ENCODE measurements at places on chromosomes 5 and 9. TPM values are rescaled to one million over a fixed set of nuclear protein-coding genes. Genes with fewer than 3 reads are reported as not detected.

The PARP8 gene
- 0.65 TPM for total RNA-seq

The IL7R gene
- total RNA-seq: 3.6 TPM

The RPS23 gene
- 3,053 TPM for total RNA-seq

The SLC34A1 gene
- total RNA-seq: not detected

The ECSCR gene
- 359 TPM for total RNA-seq

The TNFSF8 gene
- not detected for total RNA-seq

The PCDHGB3 gene
- total RNA-seq: 6.5 TPM

The CATSPER3 gene
- total RNA-seq: under 0.01 TPM

The RAD23B gene
- 116 TPM for total RNA-seq

The PCDHGB1 gene
- total RNA-seq: 0.96 TPM

The RASEF gene
- total RNA-seq: not detected

The GFPT2 gene
- 0.98 TPM for total RNA-seq

The SPINK7 gene
- not detected for total RNA-seq

The FOXD4L5 gene
- not detected for total RNA-seq

The IFNA2 gene
- not detected for total RNA-seq

The MSX2 gene
- total RNA-seq: not detected

The PDCD1LG2 gene
- total RNA-seq: 7.6 TPM

The SMIM33 gene
- total RNA-seq: not detected

The TAF11L5 gene
- not detected for total RNA-seq

The FBP2 gene
- total RNA-seq: not detected

The RGS7BP gene
- 1.6 TPM for total RNA-seq

The SLC4A9 gene
- total RNA-seq: not detected

The PROB1 gene
- 7.2 TPM for total RNA-seq

The IFNB1 gene
- total RNA-seq: not detected

The NME5 gene
- total RNA-seq: 1.4 TPM

The STC2 gene
- total RNA-seq: 18.1 TPM

The SURF6 gene
- 11.1 TPM for total RNA-seq

The IRX1 gene
- not detected for total RNA-seq

The ANKRD18A gene
- total RNA-seq: under 0.01 TPM

The TXNDC8 gene
- not detected for total RNA-seq

The ACTBL2 gene
- not detected for total RNA-seq

The MYMK gene
- not detected for total RNA-seq

The DMGDH gene
- 0.33 TPM for total RNA-seq

The FOCAD gene
- total RNA-seq: 82.9 TPM

The KIF3A gene
- 7.5 TPM for total RNA-seq

The ADAMTS2 gene
- total RNA-seq: 1.1 TPM

The INSL6 gene
- total RNA-seq: not detected

The TMEM215 gene
- under 0.01 TPM for total RNA-seq

The BTNL8 gene
- not detected for total RNA-seq

The PCDHB9 gene
- 0.65 TPM for total RNA-seq

The IL5 gene
- not detected for total RNA-seq

The NCS1 gene
- total RNA-seq: 42.4 TPM

The GRK6 gene
- 27.4 TPM for total RNA-seq

The PLCXD3 gene
- 0.33 TPM for total RNA-seq

The MRPL50 gene
- 15.0 TPM for total RNA-seq

The N4BP3 gene
- 37.9 TPM for total RNA-seq

The OR2V2 gene
- not detected for total RNA-seq

The CDH9 gene
- not detected for total RNA-seq

The TOR4A gene
- 58.3 TPM for total RNA-seq

The ACOT12 gene
- total RNA-seq: not detected

The SLC36A2 gene
- total RNA-seq: not detected

The IL9 gene
- total RNA-seq: not detected

The ABLIM3 gene
- 40.5 TPM for total RNA-seq

The GM2A gene
- total RNA-seq: 18.0 TPM

The CARTPT gene
- not detected for total RNA-seq

The GABRA1 gene
- not detected for total RNA-seq

The ICE1 gene
- 44.5 TPM for total RNA-seq

The SLCO4C1 gene
- not detected for total RNA-seq

Data from vein endothelial cell (primary cell).